CD4-positive, alpha-beta T cell treated with Interferon gamma for 1 hour (primary cell): ENCODE measurements at places on chromosomes 3 and 15.

DNA sequence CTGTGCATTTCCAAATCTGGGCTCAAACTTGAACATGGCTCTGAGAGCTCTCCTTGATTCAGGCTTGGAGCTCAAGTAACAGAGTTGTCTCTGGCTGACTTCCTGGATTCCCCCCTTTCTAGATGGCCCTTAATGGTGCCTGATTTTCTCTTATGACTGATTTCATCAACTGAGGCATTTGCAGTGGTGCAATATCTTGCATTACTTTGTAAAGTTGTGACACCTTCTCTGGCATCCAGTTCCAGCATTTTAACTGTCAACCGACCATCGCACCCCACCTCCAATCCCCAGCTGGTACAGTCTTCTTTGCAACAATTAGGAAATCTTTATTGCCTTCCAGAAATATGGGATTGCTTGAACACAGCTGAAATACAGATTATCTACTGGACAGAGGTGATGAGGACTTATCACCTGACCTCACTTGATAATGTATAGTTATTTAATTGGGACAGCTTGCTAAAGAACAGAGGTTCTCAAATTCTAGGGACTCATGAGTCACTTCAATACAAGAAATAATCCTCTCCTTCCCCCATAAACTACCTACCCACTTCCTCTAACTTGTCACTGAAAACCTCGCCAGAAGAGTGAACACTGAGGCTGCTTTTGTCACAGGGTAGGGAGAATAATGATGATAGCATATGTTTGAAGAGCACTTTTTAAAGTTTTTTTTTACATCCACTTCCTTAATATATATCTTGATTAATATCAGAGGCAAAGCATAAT, 41.8 kb downstream of the FILIP1L start:
- DNase-seq: no peak

GRCh38 chr15:57655053-57655452, 51.5 kb upstream of the POLR2M start:
- no peak for DNase-seq

DNA sequence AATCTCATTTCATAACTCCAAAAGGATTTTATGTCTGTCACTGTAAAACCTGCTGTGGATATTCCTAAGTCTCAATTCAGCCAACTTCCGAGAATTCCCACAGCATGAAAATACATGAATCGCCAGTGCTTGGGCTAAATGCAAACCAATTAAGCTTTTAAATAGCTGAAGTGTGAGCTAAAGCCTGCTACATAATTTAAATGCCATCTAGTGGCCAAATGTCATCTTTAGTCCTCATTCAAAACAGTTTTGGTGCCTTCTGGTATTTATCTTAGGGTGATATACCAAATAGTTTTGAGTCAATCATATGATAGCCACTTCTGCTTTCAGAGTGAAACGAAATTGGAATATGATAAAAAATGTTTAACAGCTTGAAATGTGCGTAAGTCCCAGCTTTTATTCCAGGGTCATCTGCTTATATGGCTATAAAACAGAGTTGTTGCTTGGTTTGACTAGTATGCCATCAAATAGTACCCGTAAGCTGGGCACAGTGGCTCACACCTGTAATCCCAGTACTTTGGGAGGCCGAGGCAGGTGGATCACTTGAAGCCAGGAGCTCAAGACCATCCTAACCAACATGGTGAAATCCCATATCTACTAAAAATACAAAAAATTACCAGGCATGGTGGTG, 41.8 kb upstream of the CCNL1 start:
- DNase-seq: no peak

DNA sequence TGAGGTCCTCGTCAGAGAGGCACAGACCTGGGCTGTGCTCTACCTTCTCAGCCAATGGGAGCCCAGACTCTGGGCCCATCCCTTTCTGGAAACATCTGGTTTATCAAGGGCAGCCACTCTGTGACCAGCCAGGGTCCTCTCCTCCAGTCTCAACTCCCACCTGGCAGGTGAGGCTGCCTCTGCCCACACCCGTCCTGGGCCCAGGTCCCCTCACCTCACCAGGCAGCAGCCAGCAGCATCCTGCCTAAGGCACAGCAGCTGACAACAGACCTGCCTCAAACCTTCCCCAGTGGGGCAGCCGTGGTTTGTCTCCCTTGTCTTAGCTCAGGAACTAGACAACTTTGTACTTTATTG, 8.7 kb upstream of the VIPR1 start:
- no peak for DNase-seq
